ENCODE measurements at places on chromosomes 11 and 22.

DNA sequence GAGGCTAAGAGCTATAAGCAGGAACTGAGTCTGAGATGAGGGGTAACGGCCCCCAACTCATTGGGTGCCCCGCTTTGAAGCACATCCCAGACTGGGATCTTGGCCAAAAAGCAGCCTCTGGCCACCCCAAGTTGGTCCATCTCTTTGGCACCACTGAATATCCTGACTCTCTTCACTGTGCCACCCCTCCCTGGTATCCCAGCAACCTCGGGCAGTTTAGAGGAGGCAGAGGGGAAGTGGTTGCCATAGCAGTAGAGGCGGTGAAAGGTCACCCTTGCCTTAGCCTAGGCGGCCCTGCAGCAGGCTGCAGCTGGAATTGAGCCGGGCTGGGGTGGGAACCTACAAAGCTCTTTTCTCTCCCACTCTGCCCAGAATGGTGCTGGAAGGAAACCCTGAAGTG is 1.1 kb downstream of the PELI3 start:
- DNase-seq, result no peak

- DNase-seq, result peak; percentile 2
These were observed 81.3 kb downstream of the CLPB start for GRCh38 chr11:72352859-72353551.

DNA sequence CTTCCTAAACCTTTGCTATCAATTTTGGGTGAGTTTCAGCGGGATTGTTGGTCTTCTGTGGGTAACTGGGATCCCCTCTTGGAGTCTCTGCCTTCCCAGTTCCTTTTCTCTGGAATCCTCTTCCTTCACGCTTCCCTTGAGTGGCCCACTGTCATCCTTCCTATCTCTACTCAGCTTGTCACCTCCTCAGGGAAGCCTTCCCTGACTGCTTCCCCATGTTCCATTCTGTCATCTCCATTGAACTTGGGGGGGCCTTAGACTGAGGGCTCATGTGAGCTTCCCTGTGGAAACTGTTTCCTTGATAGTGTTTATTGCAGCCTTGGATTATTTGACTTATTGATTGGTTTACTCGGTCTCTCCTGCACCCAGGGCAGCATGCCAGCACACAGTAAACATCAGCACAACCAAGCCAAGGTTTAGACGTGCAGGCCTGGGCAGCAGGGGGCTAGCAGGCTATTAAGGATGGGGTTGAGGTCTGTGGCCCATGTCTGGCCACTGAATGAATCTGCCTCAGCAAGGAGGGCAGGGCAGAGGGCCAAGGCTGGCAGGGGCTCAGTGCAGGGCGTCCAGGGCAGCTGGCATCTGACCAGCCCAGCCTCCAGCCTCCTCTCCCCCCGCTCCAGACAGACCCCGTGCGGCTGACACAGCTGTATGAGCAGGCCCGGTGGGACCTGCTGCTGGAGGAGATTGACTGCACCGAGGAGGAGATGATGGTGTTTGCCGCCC is 7.2 kb downstream of the TRPT1 start:
- no peak for DNase-seq

- DNase-seq, result peak; percentile 1
These were observed 258.3 kb downstream of the LRRC4C start for GRCh38 chr11:41201156-41201555.

GRCh38 chr22:50304528-50305392 is 2.7 kb downstream of the PLXNB2 start:
- no peak for DNase-seq

DNA sequence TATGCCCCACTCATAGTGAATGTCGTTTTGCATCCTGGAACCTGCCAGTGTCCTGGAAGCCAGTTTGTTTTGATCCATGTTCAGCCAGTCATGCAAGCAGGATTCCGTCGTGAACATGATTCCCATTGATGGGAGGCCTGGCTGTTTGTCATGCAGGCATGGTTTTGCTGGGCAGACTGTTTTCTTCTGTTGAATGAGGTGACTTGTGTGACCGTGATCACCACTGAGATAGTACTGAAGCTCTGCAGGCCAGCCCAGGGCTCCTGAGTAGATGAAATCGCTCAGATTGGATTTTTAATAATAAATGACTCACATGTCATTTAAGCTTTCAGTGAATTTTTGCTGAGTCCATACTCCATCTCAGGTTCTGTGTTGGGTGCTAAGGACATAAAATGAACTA is 117.8 kb downstream of the PDE2A start:
- no peak for DNase-seq

GRCh38 chr11:22392561-22392960 is 54.4 kb downstream of the SLC17A6 start:
- DNase-seq, result no peak

DNA sequence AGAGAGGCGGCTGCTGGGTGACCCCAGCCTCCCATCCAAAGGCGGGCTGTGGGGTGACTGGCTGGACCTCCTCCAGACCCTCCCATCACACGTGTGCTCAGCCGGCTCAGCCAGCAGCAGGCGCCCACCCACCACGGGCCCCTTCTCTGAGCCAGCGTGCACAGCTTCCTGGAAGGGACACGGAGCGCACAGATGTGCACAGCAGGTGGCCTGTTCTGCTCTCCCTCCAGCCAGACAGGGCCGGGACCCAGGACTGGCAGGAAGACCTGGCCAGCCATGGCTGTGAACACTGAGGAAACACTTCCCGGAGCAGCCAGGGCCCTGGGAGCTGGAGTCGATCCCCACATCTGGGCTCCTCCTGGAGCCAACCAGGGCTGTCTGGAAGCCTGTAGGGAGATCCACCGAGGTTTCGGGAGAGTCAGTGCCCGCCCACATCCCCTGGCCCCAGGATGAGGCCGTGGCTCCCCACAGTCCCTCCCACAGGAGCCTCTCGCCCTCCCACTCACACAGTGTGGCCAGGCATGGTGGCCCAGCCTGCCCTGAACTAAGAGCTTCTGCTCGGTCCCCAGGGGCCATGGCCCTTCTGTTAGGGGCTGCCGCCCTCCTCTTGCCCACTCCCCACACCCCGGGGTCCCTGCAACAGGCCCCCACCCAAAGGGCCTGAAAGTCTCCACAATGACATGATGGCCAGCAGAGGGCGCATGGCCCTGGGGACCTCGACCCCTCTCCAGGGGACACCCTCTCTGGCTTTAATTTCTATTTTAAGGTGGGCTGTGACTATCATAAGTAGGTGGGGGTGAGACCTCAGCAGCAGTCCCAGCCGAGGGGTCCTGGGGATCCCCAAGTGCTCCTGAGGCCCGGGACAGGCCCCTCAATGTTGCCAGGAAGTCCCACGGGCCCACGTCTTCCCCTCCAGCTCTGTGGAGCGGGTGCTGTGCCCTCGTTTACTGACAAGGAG is 90.6 kb upstream of the FGF3 start:
- DNase-seq, result no peak

DNA sequence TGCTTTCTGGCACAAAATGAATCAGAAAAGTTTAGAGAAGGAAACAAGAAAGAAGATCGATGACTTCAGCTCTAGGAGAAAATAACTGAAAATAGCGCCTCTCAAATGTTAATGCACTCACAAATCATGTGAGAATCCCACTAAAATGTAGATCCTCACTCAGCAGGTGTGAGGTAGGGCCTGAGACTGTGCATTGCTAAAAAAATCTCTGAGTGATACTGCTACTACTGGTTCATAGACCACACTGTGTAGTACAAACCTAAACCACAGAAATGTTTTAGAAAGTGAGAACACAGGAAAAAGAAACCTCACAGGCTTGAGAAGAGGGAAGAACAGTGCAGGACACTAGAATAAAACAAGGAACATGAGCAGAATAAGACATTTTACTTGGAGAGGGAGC is 2.0 kb downstream of the OR8D4 start:
- no peak for DNase-seq

- no peak for DNase-seq
These were observed 544.6 kb downstream of the CNTN5 start for GRCh38 chr11:99565333-99565732.

- no peak for DNase-seq
These were observed 24.3 kb upstream of the MRGPRX2 start for GRCh38 chr11:19084661-19085315.

DNA sequence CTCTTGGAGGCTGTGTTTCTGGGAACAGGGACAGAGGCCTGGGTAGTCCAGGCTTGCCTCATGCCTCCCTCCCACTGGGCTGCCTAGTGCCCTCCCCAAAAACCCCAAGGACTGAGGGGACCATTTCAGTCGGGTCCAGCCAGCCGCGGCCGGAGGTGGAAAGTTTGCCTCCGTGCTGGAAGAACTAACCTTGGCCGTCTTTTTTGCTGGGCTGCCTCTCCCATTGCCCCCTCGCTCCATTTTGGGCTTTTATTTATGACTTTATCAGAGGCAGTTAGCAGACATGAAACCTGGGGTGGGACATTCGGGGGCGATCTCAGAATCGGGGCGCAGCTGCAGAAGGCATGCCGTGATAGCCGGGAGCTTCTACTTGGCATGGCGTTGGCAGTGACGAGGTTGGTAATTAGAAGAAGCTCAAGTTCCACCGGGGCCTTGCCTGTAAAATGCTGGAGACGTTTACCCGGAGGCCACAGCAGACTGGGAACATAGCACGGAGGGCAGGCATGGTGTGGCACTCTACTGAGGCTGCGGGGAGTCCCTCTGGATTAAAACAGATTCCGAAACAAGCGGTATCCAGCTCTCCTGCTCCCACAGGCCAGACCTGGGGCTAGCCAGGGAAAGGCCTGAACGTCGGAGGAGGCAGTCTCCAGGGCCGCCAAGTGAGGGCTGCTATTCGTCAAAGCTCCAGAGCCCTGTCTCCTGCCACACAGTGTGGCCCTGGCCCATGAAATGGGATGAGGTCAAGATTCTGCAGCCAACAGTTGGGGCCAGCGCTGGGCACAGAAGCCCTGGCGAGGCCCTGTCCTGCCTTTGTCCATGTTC is 76.4 kb upstream of the PPARA start:
- no peak for DNase-seq

- DNase-seq, result no peak
These were observed 110.8 kb downstream of the WNT7B start for GRCh38 chr22:45866126-45866645.

GRCh38 chr11:6737872-6738466 is 33.8 kb downstream of the OR2AG2 start:
- DNase-seq, result peak; percentile 66

- no peak for DNase-seq
These were observed 97.3 kb downstream of the GALNT18 start for GRCh38 chr11:11524436-11525061.

- DNase-seq, result no peak
These were observed 50.7 kb upstream of the SLC35C1 start for GRCh38 chr11:45754261-45754709.
